ENCODE measurements at places on chromosomes 13 and 19.

GRCh38 chr19:9917321-9917720 lies 19.0 kb downstream of the OLFM2 start:
- no peak for DNase-seq

DNA sequence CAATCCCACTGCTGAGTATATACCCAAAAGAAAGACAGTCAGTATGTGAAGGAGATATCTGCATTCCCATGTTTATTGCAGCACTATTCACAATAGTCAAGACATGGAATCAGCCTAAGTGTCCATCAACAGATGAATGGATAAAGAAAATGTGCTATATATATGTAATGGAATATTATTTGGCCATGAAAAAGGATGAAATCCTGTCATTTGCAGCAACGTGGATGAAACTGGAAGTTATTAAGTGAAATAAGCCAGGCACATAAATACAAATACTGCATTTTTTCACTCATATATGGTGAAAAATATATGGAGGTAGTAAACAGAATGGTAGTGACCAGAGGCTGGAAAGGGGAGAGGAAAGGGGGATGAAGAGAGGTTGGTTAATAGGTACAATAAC lies 188.9 kb upstream of the SERP2 start:
- DNase-seq: no peak

DNA sequence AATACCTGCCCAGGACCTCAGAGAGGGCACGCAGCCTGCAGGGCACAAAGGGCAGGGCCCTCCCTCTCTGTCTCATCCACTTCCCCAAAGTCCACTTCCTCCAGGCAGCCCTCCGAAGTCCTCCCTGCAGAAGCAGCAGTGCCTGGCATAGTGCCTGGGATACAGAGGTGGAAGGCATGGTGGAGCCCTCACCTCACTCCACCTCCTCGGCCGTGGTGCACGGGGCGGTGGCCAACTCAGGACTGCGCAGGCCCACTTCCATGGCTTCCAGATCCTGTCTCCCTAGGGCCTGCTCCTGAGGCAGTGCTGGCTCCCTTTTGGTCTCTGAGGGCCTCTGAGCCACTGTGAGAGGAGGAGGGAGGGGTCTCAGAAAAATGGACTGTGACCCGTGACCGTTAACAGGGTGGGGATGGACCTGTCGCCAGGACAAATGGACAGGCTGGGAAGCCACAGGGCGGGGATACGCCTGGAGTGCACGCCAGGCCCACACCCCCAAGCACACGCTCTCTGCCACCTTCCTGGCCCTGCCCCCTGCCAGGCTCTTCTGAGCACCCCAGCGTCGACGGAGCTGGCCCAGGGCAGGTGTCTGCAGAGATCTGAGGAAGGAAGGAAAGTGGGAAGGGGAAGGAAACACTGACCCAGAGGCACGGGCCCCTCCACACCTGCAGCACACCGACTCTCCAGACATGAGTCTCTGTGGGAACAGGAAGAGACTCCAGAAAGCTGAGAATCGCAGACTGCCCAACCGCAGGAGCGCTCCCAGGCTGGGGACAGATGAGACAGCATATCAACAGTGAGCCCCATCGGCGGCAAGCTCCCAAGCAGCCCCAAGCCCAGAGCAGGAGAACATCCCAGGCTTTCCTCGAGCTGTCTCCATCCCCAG lies 8.4 kb downstream of the REXO1 start:
- DNase-seq: no peak

DNA sequence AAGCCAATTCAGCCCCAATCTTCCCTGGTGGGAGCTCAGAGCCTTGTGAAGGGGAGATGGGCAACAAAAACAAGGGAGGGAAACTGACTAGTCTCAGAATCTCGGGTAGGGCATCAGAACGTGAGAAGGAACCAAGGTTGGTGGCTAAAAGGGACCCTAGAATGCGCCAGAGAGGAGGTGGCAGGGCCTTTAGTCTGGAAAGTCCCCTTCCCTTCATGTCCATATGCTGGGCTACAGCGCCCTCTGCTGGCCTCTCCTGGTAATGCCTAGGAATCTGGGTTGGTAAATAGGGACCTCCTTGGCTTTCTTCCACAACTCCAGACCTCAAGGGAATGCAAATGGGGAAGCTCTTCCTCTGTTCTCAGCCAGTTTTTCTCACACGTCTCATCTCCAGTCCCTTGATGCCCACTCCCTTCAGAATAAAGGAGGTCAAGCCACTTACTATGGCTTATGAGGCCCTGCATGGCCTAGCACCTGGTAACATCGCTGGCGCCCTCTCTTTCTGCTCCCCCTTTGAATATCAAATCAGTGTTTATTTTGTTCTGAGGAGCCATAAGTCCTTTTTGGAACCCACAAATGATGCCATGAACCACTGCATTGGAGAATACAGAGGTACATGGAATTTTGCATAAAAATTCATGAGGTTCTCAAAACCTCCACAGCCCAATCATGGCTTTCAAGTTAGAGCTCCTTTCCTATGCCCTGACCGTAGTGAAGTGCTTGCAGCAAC lies 1.4 kb upstream of the CCDC97 start:
- DNase-seq: peak; percentile 95

GRCh38 chr13:33184530-33184929 lies 101.0 kb downstream of the STARD13 start:
- DNase-seq: no peak

DNA sequence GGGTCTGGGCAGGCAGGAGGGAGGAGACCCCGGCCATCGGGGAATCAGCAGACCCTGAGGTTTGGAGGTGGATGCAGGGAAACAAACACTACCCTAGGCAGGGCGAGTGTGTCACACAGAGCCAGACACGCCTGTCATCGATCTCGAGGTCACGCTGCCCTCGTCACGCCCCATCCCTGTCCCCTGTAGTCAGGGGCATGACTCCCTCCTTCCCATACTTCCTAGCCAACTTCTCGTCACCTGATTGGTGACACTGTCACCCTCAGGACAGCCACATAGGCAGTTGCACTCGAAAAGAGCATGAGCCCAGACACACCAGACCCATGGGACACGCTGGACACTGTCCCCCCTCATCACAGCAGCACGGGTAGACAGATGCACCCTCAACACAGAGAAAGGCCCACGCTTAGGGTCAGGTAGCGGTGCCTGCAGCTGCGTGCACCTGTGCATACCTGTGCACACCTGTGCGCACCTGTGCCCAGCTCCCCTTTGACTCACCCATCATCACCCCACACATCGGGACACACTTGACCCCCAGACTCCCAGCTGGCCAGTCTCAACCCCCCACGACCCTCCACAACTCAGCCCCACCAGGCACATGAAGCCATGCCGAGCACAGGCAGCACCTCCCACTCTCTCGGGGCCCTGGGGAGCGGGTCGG lies 11.9 kb downstream of the CILP2 start:
- no peak for DNase-seq

GRCh38 chr13:32538621-32539246 lies at the start of gene N4BP2L2:
Gene N4BP2L2 (minus strand): TSS chr13:32538795. CDS start chr13:32537027, 1,768 bp downstream.
- peak; percentile 97 for DNase-seq

GRCh38 chr19:39557811-39558623 lies 18.1 kb upstream of the EID2 start:
- DNase-seq: no peak

DNA sequence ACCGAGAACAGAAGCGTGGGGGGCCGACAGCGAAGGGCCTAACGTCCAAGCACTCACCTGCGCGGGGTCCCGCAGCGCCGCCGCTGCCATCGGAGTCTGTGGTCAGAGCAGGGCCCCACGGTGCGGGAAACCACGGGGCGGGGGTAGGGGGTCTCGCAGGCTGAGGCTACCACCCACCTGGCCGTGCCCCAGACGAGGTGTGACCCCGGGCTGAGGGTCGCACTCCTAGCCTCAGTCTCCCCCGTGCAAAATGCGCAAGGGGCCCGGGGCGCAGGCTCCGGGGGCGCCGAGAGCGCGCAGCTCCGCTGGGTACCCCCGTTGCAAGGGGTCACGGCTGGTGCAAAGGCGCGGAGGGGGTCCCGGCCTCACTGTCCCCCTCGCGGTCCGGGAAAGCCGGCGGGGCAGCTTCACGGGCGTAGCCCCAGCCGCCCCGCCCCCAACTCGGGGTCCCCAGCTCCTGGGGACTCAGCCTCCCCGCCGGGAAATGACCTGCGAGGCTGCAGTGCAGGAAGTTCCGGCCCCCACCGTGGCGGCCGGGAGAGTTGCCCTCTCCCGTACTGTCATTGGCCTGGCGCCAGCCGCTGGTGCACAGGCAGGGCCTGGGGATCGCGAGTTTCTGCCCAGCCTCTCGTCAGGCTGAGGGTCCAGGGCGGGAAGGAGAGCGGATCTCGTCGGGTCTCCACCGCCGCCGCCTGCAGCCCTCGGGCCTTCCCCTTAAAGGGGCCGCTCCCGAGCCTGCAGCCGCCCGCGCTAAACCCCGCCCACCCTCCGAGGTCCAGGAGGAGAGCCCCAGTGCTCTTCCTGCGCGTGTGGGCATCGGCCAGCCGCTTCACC lies at the start of gene ZNF792:
Gene ZNF792, minus strand, starts transcription at position 657 of the 834 bp plus-strand sequence. Its CDS starts 567 bp downstream, at position 90.
- peak; percentile 92 for DNase-seq

- no peak for DNase-seq
These were observed 6.7 kb downstream of the TNFSF11 start for GRCh38 chr13:42580644-42581043.

DNA sequence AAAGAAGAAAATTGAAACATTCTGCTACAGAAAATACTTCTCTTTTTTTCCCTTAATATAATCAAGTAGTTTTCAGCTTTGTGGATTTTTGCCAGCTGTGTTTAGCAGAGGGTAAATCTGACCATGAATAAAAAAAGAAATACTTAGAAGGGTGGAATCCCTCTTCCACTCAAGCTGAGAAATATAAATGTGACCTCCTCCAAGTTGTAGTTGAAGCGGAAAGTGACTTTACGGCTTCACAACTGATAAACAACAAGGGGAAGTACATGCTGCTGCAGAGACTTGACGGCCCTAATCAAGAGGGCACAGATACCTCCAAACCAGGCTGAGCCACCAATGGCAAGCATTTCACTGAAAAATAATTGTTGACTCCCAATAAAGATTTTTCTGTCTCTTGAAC lies 785.0 kb downstream of the SLITRK5 start:
- no peak for DNase-seq

DNA sequence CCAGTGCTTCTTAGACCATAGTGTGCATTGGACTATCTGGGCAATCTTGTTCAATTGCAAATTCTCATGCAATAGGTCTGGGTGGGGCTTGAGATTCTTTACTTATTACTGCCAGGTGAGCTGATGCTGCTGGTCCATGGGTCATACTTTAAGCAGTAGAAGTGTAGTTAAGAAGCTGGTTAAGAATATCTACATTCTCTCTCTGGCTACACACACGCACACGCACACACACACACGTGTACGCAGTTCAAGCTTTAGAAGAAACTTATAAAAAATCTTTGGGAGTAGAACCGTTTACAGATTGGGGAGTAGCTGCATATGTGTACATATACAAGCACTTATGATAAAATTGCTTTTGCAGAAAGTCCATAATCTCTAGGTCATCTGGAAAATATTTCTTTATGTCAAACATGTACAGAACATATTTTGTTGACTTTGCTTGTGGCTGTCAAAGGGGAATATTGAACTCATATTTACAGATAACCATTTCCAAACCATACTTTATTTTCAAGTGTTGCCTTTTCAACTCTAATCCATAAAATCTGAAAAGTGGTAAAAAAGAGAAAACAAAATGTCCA lies 99.7 kb downstream of the GPC6 start:
- DNase-seq: no peak

DNA sequence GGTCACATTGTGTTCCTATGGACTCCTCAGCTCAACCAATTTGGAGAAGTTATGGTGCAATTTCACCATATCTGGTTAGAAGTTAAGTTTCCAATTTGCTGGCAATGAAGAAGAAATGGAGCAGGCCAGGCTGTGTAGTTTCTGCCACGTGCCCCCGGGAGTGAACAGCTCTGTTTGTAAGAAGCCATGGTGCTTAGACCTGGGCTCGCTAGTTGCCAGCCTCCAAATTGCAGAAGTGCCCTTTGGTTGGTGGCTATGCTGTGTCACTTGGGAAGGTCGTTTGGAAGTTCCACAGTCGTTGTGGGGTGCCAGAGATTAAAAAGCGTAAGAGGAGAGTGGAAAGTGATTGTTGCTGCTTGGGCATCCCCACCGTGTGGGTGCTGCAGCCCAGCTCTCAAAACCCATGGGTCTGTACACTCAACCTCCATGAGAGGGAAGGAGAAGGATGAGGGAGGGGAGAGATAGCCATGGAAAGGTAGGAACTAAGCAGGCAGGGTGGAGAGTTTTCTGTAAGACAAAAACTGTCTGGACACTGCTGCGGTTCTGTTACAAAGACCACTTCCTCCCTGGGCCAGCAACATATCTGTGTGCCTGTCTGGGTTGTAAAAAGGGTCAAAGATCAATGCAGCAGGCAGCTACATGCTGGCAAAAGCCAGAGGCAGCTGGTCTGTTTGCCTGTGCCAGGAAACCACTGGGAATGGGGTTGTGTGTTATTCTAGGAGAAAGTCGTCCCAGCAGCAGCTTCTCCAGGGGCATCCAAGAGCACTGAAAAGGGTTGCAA lies 10.8 kb downstream of the ALOX5AP start:
- DNase-seq: no peak

- DNase-seq: no peak
These were observed at the start of gene ETV2 for GRCh38 chr19:35641515-35642151. Gene ETV2 (plus strand): TSS chr19:35641745. CDS start chr19:35642461, 716 bp downstream.

DNA sequence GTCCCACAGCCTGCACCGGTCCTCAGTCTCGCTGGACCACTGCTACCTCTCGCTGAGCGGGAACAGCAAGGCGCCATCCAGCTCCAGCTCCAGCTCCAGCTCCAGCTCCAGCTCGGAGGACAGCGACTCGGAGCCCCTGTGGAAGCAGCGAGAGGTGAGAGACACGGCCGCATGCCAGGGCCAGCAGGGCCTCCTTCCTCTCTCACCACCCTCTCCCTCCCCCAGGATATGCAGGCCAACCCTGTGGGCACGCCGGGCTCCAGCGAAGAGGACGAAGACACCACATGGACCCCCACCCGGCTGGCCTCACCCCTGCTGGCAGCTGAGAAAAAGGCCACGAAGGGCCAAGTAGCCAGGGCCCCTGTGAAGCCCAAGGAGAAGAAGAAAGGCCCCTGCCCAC lies 7.3 kb downstream of the SIX5 start:
- DNase-seq: no peak

- no peak for DNase-seq
These were observed 11.0 kb downstream of the ZNF552 start for GRCh38 chr19:57803594-57804325.

- DNase-seq: no peak
These were observed 12.1 kb upstream of the KLK14 start for GRCh38 chr19:51094696-51095279.

- DNase-seq: no peak
These were observed 66.1 kb downstream of the URI1 start for GRCh38 chr19:30008169-30008568.

- no peak for DNase-seq
These were observed 17.1 kb downstream of the SHISA7 start for GRCh38 chr19:55426042-55426441.

All from lower leg skin (tissue), 4 donors.